ENCODE measurements at places on chromosomes 12 and 14.

DNA sequence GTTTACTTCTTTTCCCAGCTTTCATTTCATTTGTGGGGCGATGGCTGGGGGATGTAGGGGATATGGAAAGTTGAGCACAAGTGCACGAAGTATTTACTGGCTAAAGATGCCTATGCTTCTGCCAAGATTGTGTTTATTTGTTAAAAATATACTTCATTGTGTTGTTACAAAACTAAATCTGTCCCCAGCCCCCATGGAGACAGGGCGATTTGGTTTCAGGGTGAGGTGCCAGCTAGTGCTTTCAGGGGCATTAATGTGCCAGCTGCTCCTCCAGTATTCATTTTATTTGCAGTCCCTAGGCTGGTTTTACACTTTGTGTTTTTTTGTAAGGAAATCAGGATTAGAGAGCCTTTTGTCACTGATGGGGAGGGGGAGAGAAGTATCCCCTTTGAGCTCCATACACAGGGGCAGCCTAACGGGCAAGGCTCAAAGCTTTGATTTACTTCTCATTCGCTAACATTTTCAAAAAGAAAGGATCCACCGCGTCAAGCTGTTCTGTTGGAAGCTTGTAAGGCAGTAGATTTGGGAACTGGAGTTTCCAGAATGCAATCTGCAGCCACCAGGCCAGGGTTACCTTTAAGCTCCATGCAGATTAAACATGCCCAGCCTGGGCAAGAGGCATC is 198.7 kb upstream of the PLEKHG7 start:
- DNase-seq: no peak

GRCh38 chr14:20118795-20119194 is 8.3 kb downstream of the OR4K17 start:
- DNase-seq: no peak

- no peak for DNase-seq
Observed at GRCh38 chr12:12722435-12723148, 5.4 kb downstream of the CDKN1B start.

DNA sequence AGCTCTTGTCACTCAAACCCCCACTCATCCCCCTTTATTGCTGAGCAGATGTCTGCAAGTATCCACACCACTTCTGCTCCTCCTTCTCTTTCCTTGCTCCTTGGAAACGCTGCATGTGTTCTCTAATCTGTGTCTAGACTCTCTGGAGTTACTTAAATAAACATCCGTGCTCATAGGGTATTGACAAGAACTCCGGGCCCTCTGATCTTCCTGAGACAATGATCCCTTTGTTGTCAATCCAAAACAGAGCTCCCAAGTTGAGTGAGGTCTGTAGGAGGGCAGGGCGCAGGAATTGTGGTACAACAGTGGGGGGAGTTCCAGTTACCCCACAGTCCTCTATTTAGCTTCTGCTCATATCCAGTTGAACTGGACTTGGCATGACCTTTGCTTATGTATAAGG is 489.0 kb downstream of the SNAPC1 start:
- no peak for DNase-seq

- no peak for DNase-seq
Observed at GRCh38 chr12:20731274-20731673, 36.1 kb downstream of the SLCO1C1 start.

GRCh38 chr14:34522496-34522895 is 17.0 kb downstream of the EAPP start:
- no peak for DNase-seq

DNA sequence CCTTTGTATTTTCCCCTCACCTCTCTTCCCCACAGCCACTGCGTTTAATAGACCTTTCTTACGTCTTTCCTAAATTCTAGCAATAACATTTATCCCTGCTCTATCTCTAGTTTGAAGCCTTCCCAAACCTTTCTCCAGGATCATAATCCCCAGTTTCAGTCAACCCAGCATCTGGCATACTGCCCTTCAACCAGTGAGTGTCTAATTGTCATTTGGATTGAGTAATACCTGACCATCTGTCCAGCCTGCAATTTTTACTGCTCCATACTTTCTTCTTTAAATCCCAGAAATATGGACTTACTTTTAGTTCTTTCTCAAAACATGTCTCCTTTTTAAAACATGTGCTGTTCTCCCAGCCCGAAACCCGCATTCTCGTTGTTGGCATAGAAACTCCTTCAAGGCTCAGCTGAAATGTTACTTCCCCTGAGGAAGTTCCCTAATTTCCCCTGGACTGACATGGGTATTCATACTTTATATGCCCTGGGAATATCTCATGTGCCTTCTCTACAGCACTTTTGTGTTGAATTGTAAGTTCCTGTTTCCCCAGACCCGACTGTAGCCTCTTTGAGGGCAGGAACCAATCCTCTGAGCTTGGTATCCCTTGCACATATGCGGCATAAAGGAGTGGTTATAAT is 65.1 kb upstream of the ETV6 start:
- no peak for DNase-seq

Data from substantia nigra (tissue), 51 donors.